ENCODE measurements at places on chromosomes 3 and 15. TPM values are rescaled to one million over a fixed set of nuclear protein-coding genes. Genes with fewer than 3 reads are reported as not detected.

The PLA2G4E gene
- total RNA-seq, result not detected

The WDR49 gene
- total RNA-seq, result 21.4 TPM

The ANAPC13 gene
- total RNA-seq, result 43.4 TPM

The ALCAM gene
- 119 TPM for total RNA-seq

The ABHD10 gene
- total RNA-seq, result 89.5 TPM

The MORC1 gene
- 0.31 TPM for total RNA-seq

The GABRB3 gene
- 124 TPM for total RNA-seq

The TSPAN3 gene
- total RNA-seq, result 202 TPM

The STXBP5L gene
- 18.6 TPM for total RNA-seq

The ZIC1 gene
- total RNA-seq, result 15.6 TPM

The SLC28A1 gene
- total RNA-seq, result not detected

The ANKDD1A gene
- total RNA-seq, result 15.6 TPM

The MED12L gene
- 6.1 TPM for total RNA-seq

The MASP1 gene
- 17.2 TPM for total RNA-seq

The SLC27A2 gene
- 1.4 TPM for total RNA-seq

The TMC3 gene
- total RNA-seq, result 0.47 TPM

The POTEB2 gene
- not detected for total RNA-seq

The AGBL1 gene
- total RNA-seq, result 0.47 TPM

The GOLGA8H gene
- 0.31 TPM for total RNA-seq
